H1 (cell line): ENCODE measurements at places on chromosomes 1 and 21.

DNA sequence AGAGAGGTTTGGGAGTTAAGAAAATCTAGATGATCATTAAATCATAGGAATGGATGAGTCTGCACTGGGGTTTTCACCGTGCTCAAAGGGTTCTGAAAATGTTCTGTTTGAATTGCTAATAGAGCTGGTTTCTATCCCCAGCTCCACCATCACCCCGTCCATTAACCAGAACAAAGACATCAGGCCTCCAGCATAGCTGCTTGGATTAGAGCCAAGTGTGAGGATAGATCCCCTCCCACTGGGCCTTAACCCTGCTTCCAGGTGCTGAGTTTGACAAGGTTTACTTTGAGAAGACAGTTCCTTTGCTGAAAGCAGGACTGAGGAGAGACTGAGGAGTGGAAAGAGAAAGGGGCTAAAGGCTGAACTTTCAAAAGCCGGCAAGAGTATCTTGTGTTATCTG is 48.3 kb downstream of the MPZL1 start:
- DNase-seq: peak; percentile 3

GRCh38 chr1:165073185-165074007 is 283.1 kb downstream of the LMX1A start:
- DNase-seq: no peak

- DNase-seq: no peak
Observed at GRCh38 chr1:25786887-25787759, 12.9 kb upstream of the SELENON start.

DNA sequence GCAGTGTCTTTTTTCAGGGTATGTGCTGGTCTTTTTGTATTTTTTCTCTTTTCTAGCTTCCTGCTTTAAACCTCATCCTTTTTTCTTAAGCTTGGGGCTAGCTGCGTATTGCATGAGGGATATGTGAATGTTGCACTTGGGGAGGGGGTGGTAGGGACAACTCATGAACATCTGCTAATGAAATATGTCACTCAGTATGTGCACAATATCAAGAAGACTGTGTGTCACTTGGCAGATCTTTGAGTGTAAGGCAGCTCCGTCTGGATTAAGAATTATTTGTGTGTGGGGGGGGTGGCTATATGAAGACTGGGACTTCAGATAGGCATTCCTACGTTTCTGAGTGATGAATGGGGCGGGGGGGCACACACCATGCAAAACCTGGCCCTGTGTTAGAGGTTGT is 170.4 kb upstream of the CACNA1E start:
- DNase-seq: no peak

DNA sequence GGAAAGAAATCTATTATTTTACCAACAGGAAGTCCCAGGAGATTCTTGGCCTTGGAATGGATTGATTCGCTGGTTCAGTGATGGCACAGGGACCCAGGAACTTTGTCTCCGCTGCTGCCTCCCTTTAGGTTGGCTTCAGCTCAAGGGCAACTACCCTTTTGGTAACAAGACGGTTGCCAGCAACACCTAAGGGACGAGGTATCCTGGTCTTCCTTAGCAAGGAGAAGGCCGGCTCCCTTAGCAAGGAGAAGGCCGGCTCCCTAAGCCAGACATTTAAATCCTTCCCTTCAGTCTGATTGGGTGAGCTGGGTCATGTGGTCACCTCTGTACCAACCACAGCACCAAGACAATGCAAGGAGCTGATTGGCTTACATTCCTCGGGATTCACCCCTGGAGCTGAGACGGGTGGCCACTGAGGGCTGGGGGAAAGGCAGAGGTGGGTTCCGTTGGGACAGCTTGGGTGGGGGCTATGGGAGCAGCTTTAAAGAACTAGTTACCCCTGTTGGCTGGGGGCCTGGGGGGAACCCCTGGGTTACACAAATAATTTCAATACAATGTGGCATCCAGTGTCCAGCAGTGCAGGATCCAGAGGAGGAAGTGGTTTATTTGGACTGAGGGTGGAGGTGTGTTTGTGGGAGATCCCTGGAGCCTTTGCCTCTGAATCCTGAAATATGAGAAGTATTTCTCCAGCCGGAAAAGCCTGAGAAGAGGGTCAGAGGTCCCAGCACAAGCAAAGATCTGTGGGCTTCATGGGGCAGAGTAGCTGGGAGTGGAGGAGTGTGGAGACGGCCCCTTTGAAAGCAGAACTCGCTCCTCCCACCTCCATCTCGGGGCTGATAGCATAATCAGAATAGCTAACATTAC is 20.7 kb upstream of the CLIC4 start:
- DNase-seq: peak; percentile 74

DNA sequence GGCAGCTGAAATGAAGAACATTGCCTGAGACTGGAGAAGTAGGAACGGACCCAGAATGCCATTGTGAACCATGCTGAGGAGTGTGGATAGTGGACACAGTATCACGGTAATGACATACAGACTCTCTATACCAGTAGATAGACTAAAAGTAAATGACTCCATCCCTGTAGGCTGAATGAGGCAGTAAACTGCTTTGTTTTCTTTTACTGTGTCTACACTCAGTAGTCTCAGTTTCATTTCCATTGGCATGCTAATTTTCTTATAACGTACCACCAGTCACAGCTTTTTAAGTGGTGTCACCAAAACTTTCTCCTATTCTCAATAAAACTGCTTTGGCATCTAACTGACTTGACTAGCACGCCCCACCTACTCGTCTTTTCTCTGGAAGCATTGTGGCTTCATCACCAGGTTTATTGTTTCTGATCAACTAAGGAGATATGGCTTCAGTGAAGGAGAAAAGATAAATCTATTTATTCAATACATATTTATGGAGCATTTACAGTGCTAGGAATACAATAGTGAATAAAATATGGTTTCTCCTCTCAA is 8.4 kb upstream of the ZNF697 start:
- no peak for DNase-seq

GRCh38 chr1:111505641-111506119 is 2.2 kb upstream of the ADORA3 start:
- no peak for DNase-seq

GRCh38 chr1:85660541-85660940 is 47.7 kb downstream of the ZNHIT6 start:
- DNase-seq: no peak
